Effector CD4-positive, alpha-beta T cell (primary cell): ENCODE measurements at places on chromosomes 1 and 21.

- no peak for DNase-seq
Observed at GRCh38 chr1:2446394-2446793, 29.7 kb upstream of the PLCH2 start.

- peak; percentile 42 for DNase-seq
Observed at GRCh38 chr21:17387030-17387617, 125.7 kb upstream of the CXADR start.

DNA sequence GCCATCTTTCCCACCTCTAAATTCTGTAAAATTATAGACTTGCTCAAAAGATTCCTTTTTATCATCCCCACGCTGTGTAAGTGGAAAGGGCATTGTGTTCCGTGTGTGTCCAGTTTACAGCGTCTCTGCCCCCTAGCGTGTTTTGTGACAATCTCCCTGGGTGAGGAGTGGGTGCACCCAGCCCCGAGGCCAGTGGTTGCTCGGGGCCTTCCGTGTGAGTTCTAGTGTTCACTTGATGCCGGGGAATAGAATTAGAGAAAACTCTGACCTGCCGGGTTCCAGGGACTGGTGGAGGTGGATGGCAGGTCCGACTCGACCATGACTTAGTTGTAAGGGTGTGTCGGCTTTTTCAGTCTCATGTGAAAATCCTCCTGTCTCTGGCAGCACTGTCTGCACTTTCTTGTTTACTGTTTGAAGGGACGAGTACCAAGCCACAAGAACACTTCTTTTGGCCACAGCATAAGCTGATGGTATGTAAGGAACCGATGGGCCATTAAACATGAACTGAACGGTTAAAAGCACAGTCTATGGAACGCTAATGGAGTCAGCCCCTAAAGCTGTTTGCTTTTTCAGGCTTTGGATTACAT, 61.9 kb downstream of the POFUT2 start:
- DNase-seq, result no peak

DNA sequence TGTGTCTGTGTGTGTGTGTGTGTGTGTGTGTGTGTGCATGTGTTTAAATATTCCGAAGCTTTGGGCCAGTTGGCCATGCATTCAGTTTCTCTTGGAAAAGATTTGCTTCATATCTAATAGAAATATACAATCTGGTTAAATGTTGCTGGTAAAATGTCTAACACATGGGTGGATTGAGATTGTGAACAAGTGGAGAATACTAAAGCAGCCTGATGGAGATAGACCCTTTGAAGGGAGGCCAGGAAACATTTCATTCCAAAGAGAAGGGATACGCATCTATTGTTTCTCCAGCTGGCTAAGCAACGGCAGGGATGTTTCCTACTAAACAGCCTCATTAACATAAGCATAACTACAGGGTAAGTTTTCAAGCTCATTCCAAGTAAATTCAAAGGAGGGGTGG, 257.5 kb upstream of the PTBP2 start:
- no peak for DNase-seq

- DNase-seq, result no peak
Observed at GRCh38 chr1:116420417-116421200, 47.6 kb downstream of the ATP1A1 start.

GRCh38 chr1:20344738-20345137, 54.1 kb downstream of the VWA5B1 start:
- no peak for DNase-seq

DNA sequence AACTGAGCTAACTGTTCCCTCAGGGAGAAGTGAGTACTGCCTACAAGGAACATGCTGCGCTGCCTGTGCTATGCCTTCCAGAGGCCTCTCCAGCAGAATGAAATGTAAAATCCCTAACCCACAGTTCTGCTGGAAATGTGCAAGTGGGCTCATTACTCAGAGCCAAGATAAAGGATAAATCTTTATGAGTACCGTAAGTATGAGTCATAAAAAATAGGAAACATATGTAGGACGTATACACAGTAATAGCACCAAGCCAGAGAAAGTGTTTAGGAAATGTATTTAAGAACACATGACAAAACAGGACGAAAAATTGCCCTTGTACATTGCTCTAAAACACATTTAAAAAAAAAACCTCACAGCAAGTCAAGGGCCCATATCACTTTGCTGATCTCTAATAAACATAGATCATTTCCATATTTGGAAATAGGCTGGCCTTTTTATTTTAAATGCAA, 104.6 kb downstream of the TGFBR3 start:
- no peak for DNase-seq

DNA sequence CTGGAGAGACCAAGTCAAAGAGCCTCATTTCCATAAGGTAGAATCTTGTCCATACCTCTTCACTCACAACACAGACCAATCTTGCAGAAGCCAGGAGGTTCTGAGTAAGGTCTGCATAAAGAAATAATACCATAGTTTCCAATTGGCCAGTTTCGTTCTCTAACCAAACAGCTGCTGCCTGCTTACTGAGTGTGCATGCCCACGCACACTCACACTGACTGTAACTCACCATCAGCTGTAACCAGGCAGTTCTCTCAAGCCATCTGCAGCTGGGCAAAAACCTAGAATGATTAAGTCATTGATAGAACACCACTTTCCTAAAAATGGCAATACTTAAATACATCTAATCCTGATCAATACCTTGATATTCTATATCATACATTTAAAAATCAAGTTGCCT, 106.6 kb upstream of the VAV3 start:
- no peak for DNase-seq

DNA sequence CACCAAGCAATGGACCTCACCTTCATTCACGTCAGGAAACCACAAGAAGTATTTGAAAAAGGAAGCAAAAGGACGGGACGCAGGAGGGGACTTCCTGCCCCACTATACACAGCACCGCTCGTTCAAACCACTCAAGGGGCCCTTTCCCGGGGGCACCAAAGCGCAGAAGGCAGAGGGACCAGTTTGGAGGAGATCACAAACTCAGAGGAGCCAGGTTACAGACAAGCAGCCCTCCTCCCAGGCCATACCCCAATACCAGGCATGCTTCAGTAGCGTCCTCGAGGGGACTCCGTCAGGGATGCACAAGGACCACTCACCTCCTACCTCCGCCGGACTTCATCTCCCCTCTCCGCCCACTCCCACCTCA, 685 bp downstream of the CRTC2 start:
- no peak for DNase-seq

DNA sequence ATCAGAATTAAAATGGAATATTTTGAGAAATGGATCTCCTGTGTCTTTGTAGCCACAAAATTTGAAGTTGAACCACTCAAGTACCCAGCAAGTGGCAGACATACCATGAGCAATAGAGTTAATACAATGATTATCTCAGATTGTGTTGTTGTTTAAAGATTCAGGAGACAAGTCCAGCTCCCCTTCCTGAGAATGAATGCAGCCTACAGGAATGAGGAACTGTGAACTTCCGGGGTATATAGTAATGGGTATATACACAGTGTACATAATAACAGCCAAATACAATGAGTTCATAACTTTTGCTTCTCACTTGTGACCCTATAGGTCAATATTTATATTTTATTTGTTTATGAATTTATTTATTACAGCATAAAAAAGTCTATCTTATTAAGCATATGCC, 445.0 kb downstream of the SETD4 start:
- DNase-seq, result no peak

DNA sequence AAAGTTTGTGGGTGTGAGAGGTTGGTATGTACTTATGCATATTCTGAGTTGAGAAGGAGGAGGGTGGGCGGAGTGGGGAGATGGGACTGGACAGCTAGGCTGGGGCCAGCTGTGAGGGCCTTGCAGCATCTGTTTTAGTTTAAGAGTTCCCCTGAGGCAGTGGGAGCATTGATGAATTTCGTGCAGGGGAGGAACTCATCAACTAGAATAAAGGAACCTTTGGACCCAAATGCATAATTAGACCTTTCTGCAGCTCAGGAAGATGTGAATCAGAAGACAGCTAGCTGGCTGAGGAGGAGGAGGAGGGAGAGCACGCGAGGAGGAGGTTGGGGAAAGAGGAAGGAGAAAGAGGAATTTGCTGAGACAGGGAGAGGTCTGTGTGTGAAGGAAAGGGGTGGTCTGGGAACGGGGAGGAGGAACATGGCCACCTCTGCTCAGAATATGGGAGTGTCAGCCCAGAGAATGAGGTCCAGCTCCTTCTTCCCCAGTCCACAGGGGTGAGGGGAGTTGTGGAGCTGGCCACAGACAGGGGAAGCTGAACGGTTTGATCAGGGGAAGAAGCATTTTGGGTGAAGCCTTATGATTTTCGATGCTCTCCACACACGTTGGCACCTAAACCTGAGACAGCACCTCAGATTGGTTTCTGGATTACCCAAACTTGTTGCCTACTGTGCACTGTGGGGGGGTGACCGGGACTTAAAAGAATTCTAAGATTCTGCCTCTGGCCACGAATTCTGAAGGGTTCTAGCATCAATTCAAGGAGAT, 27.7 kb downstream of the MYOG start:
- no peak for DNase-seq

- DNase-seq, result no peak
Observed at GRCh38 chr1:29975036-29975694, 738.8 kb downstream of the PTPRU start.

- DNase-seq, result no peak
Observed at GRCh38 chr21:40563900-40564299, 283.1 kb downstream of the DSCAM start.

DNA sequence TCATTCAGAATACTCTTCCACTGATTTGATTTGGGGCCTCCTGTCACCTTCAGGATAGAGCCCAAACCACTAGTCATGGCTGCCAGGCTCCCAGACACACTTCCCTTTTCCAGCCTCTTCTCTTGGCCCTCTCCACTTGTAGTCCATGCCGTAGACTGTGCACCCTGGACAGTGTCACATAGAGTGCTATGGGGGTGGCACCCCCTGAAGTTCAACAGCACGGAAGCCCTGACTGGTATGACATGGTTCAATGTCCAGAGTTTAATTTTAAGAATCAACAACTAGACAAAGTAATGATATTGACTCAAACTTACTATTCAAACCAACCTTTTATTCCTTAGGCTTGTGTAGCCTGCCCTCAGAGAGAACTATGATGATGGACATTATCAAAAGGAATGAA, 22.3 kb downstream of the FMO2 start:
- no peak for DNase-seq
